ENCODE measurements at places on chromosomes 1 and 21.

- no peak for DNase-seq
Measured at GRCh38 chr1:161899091-161899490, 124.6 kb downstream of the OLFML2B start.

- DNase-seq, result no peak
Measured at GRCh38 chr1:5865774-5866173, 126.5 kb downstream of the NPHP4 start.

- DNase-seq, result no peak
Measured at GRCh38 chr1:46020010-46020409, 112.4 kb downstream of the PIK3R3 start.

- DNase-seq, result peak; percentile 0
Measured at GRCh38 chr1:222171005-222171404, 376.9 kb downstream of the HHIPL2 start.

GRCh38 chr1:204564835-204565234, 48.6 kb downstream of the MDM4 start:
- DNase-seq, result no peak

- DNase-seq, result no peak
Measured at GRCh38 chr1:201537467-201537866, 1.5 kb upstream of the NAV1 start.
